Peyer's patch (tissue), 4 donors: ENCODE measurements at places on chromosomes 13 and 19.
A peak's percentile ranks its signal among the peaks of the same experiment; 100 is the strongest.

DNA sequence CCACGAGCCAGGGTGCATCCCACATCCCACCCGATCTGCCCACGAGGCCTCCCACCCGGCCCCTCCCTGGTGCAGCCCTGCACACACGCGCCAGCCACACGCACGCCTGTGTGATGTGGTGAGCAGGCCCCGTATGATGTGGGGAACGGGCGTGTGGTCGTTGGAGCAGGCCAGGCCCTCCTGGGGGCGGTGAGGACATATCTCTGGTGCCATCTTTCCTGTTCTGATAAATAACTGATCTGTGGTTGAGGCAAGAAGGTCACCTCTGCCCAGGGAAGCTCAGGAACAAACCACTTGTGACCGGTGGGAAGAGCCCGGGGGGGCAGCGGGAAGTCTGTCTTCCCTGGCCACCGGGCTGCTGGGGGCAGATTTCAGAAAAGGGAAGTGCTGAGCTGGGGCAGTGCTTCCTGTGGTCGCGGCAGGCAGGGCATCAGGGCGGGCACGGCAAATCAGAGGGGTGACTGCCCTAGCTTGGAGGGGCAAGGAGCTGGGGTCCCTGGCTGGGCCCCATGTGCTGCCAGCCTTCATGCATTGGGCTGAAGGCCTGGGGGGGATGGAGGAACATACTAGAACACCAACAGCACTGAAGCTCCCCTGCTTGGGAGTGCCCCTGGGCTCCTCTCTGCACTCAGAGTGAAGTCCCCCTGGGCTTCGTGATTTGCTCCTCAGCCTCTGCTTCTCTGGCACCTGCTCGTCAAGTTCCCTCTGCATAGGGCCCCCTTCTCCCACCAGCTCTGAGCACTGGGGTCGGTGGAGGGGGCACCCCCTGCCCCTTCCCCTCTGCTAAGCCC, 35.2 kb upstream of the SLC7A10 start:
- no peak for DNase-seq

- DNase-seq: no peak
These were observed 2587.1 kb downstream of the PCDH9 start for GRCh38 chr13:64643066-64643465.

DNA sequence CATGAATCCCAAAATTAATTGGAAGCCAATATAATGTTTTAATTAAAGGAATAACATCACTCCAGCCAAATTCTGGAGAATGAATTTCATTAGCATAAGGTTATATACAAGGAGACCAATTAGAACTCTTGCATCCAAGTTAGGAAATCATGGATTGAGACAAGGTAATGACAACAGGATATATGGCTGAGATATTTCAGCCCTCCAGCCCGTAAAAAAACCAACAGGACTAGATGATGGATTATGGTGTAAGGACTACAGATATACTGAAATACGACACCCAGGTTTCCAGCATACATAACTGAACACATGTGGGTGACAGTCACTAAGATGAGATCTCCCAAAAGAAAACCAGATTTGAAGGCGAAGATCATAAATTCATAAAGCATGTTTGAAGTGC, 56.5 kb downstream of the TSC22D1 start:
- no peak for DNase-seq

DNA sequence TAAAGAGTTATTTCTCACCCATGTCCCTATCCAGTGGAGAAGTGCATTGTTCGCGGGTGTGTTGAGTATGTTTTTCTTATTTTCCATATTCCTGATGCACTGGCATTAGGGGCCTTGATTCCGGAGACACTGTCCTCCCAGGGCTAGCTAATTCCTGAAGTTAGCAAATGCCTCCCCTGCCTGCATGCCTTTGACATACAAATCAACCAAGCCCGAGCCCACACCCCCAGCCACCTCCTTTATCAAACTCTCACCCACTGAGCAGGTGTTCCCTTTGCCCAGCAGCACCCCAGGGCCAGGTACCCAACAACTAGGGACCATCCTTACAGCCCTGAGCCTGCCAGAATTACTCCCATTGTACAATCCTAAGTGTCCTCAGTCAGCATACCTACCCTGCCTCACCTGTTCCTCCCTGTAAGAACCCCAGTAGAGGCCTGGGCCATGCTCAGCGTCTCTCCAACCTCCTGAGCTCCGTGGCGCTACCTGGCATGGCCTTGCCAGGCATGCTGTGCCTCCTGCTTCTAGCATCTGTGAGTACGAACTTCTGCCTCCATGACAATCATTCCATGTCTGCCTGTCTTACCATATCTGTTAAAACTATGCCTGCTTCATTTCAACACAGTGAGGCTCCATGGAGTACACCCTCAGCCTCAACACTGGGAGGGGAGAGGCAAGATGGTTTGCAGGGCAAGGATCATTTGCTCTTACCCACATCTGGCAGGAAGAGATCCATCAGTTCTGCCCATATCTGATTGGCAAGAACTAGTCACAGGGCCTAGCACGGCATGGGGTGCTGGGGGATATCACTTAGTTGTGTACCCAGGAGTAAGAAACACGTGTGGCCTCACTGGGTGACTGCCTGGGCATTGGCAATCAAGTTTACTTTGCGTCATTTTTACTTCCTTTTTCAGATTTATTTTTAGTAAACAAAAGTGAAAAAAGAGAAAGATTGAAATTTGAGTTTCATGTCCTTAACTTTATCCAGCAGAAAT, 203.9 kb downstream of the SHISA2 start:
- peak; percentile 43 for DNase-seq

DNA sequence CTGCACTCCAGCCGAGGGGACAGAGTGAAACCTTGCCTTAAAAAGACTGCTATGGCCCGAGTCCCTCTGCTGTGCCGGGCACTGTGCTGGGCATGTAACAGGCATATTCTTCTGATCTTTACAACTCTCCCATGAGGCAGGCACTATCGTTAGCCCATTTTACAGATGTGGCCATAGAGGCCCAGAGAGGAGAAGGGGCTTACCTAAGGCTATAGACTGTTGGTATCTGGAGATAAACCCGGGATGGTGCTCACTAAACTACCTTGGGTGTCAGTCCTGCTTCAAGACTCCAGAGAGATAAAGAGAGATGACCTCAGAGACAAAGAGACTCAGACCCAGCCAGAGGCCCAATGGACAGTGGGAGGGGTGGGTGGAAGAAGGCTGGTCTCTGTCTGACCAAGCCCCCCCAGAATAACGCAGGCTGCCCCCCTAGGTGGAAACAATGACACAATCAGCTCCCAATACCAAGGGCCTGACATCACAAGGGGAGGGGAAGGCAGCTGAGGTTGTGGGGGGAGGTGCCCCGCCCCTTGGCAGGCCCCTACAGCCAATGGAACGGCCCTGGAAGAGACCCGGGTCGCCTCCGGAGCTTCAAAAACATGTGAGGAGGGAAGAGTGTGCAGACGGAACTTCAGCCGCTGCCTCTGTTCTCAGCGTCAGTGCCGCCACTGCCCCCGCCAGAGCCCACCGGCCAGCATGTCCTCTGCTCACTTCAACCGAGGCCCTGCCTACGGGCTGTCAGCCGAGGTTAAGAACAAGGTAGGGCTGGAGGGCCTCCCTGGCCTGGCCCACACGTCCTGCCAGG, at the start of gene CNN1:
TSS of gene CNN1 (plus strand) at position 620 of the 805 bp plus-strand sequence. CDS start at position 697, 77 bp downstream.
- peak; percentile 66 for DNase-seq

GRCh38 chr19:3359015-3359918, 7.1 kb upstream of the NFIC start:
- peak; percentile 80 for DNase-seq

DNA sequence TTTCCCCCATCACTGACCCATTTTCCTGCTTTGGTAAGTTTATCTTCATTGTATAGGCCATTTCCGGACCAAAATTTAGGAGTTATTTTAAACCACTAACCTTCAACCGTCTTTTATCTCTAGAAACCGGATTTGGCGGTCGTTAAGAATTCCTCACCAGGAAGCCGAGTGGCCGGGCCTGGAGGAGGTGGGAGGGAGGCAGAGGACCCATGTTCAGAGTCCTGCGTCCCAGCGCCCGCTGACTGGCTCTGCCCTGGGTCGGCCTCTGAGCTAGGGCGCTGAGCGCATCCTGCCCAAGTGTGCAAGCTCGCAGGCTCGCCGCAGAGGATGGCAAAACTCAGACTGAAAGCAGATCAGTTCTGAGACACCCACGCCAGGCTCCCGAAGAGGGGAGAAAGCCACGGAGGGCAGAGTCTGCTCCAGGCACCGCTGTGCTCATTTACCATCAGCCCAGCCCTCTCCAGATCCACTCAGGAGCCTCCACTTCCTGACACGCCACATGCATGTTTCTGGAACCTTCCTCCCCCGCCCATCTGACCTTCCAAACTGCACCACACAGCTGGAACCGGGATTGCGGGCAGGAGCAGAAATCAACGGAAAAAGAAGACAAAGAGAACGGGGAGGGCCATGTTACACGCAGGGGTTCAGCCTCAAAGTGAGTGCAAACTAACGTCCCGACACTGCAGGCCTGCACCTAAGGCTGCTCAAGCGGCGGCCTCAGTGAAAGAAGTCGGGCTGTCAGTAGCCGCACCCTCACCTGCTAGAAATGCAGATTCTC, 8.3 kb downstream of the COL4A1 start:
- DNase-seq: no peak

DNA sequence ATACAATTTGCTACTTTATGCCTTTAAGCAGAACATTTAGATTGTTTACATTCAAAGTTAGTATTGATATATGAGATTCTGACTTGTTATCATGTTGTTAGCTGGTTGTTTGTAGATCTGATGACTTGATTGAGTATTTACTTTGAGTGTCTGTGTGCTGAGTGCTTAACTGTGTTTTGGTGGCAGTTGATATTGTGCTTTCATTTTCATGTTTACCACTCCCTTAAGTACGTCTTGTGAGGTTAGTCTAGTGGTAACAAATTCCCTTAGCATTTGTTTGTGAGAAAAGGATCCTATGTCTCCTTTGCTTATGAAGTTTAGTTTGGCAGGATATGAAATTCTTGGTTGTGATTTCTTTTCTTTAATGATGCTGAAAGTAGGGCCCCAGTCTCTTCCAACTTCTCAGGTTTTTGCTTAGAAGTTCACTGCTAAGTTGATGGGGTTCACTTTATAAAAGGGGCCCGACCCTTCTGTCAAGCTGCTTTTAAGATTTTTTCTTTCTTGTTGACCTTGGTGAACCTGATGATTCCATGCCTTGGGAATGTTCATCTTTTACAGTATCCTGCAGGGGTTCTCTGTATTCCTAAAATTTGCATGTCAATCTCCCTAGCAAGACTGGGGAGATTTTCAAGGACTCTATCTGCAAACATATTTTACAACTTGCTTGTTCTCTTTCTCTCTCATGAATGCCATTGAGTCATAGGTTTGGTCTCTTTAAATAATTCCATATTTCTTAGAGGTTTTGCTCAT, 1095.4 kb upstream of the PCDH20 start:
- no peak for DNase-seq

GRCh38 chr13:113825841-113826240, 38.0 kb downstream of the GAS6 start:
- DNase-seq: no peak

GRCh38 chr13:96934889-96935489, 59.3 kb downstream of the OXGR1 start:
- DNase-seq: no peak

DNA sequence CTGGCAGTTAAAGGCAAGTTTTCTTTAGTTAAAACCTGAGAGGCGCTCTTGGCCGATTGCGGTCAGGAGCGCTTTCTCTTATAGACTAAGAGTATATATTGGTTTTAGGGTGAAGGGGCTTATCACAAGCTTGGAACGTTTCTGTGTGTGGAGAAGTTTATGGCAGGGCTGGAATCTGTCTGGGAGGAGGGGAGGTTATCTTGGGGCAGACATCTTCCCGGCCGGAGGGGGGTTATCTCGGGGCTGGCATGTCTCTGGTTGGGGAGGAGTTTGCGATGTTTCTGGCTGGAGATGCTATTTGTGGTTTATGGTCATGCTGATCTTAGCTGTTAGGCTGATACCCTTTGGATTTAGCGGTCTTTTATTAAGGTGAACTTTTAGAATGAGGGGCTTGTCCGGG, 18.3 kb downstream of the KDM4B start:
- DNase-seq: no peak

DNA sequence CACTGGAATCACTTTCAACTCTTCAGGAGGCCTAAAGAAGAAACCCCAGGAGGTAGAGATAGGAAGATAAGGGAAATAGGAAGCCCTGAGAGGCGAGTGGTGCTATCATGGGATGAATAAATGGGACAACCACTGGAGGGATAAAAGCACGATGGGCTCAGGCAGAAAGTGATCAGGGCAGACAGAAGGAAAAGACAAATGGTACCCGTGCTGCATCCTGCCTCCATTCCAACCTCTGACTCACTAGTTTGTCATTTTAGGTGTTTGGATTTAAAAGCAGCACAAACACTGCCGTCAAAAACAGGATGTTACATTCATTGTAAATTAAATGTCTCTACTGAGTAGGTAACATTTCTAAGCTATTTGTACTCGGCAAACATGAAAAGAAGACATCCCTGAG, 314.3 kb upstream of the HTR2A start:
- no peak for DNase-seq

DNA sequence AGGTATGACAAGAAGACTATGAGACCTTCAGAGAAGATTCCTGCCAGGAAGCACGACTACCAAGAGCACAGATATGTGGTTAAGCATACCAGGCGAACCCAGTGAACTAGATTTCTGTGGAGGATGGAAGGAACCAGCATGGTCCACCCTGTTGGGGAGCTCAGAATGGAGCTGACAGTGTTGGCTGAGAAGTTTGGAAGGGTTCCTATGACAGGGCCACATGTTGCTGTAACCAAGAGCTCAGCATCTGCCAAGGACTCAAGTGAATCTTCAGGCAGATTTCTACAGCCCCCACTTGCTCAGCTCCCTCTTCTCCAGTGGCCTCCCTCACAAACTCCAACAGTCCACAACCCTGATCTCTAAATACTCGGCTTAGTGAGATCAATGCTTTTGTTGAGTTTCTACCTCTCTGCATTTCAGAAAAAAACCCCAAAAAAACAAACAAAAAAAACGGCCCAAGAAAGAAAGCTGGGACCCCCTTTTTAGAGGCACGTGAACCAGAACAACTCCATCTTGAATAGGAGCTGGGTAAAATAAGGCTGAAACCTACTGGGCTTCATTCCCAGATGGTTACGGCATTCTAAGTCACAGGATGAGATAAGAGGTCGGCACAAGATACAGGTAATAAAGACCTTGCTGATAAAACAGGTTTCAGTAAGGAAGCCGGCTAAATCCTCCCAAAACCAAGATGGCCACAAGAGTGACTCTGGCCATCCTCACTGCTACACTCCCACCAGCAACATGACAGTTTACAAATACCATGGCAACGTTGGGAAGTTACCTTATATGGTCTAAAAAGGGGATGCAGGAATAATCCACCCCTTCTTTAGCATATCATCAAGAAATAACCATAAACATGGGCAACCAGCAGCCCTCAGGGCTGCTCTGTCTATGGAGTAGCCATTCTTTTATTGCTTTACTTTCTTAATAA, 691.1 kb downstream of the UQCRFS1 start:
- no peak for DNase-seq

DNA sequence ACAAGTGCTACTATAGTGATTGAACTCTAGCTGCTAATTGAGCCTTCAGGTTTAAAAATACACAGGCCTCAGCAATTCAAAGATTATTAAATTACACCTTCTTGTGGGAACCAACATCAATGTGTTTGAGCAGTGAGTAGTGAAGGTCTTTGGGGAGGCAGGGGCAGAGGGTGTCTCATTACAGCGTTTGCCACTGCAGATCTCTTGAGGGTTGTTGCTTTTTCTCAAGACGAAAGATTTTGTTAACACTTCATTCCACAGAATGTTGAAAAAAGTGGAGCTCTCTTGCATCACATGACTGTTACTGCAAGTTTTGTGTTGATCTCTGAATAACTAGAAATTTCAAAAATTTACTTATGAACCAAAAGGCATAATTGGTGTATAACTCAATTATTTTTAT, 253.6 kb downstream of the ATP8A2 start:
- DNase-seq: no peak

GRCh38 chr13:66312312-66313087, 917.6 kb downstream of the PCDH9 start:
- no peak for DNase-seq
